ENCODE measurements at places on chromosomes 7 and 10.
A peak's percentile ranks its signal among the peaks of the same experiment; 100 is the strongest.

DNA sequence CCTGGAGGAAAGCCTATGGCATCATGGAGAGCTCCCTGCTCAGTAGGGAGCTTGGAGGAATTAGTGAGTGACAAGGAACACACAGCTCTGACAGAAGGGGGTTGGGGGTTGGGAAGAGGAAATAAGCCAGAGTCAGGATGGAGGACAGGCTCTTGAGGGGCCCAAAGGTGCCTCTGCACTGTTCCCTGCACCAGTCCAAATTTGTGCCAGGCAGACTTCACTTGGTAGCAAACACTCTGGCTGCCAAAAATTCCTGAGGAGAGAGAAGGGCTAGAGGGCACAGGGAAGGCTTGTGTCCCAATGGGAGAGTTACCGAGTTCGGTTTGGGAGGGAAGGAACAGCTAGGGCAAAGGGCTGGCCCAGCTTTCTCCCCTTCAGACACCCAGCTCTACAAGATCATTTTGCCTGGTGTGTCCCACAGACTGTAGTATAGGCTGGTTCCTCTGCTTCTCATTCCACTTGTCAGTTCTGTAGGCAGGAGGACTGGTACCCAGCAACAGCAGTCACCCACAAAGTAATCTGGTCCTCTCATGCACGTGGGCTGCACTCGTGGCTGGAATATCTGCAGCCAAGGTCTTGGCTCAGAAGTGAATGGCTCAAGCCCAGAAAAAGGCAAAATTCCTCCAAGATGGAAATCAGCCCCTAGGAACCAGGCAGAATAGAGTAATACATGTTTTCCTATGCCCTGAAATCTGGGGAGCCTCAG lies 8.0 kb upstream of the KCNIP2 start:
- DNase-seq = no peak

DNA sequence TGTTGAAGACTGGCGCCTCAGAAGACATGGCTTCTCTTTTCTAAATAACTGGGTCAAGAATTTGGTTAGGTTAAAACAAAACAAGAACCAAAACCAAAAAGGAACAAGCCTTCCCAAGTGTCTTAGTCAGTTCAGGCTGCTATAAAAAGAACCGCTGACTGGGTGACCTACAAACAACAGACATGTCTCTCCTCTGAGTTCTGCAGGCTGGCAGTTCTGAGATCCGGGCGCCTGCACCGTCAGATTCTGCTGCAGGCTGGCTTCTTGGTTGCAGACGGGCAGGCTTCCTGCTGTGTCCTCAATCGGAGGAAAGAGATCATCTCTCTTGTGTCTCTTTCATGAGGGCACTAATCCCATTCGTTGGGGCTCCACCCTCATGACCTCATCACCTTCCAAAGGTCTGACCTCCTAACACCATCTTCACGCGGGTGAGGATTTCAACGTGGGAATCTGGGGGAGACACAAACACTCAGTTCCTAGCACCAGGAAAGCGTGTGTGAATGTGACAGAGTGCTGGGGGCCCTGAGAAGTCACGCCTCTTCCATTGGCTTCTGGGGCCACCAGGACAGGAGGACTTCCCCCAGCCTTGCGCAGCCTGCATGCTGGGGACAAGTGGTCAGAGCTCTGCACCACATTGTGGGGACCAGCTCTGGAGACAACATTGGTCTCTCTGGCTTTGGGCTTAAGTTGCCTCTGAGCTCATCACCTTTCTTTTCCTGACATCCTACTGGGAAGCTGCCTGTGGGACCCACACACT lies 63.1 kb downstream of the ASB13 start:
- DNase-seq = no peak

DNA sequence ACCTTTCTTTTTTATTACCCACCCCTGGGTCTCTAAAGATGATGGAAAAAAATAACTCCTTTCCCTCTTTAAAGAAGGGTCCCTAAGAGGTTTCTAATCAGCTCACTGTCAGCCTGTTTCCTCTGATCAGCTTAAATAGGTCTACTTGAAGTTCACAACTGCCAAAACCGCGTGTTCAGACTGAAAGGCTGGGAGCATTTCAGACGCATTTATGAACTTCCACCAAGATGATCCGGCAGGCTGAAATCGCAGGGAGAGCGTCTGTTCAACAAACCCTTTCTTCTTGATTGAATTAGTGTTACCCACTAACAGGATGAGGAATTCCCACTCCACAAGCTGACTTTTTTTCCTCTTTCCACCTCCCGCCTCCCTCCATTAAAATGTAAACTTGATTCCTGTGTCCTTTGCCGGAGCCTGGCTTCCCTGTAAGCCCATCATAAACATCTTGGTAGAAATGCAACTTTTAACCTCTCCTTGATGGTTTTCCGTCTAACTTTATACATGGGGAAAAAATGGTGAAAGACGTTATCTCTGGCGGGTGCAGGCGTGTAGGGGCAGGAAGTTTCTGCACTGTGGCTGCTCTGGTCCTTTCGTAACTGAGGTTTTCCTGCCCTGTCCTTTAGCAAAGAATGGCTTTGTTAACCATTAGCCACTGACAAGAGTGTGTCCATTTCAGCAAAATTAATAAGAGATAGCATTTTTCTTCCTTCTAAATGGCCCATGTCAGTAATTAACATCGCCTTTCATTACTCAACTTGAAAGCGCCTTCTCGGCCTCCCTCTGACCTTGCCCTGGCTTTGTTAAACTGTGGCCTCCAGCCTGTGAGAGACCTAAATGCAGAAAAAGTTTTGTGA lies 130.7 kb downstream of the BAMBI start:
- DNase-seq = no peak

GRCh38 chr10:29646238-29646902 lies 11.6 kb upstream of the SVIL start:
- DNase-seq = peak; percentile 59

GRCh38 chr7:20329389-20330238 lies 1.1 kb upstream of the ITGB8 start:
- DNase-seq = no peak

DNA sequence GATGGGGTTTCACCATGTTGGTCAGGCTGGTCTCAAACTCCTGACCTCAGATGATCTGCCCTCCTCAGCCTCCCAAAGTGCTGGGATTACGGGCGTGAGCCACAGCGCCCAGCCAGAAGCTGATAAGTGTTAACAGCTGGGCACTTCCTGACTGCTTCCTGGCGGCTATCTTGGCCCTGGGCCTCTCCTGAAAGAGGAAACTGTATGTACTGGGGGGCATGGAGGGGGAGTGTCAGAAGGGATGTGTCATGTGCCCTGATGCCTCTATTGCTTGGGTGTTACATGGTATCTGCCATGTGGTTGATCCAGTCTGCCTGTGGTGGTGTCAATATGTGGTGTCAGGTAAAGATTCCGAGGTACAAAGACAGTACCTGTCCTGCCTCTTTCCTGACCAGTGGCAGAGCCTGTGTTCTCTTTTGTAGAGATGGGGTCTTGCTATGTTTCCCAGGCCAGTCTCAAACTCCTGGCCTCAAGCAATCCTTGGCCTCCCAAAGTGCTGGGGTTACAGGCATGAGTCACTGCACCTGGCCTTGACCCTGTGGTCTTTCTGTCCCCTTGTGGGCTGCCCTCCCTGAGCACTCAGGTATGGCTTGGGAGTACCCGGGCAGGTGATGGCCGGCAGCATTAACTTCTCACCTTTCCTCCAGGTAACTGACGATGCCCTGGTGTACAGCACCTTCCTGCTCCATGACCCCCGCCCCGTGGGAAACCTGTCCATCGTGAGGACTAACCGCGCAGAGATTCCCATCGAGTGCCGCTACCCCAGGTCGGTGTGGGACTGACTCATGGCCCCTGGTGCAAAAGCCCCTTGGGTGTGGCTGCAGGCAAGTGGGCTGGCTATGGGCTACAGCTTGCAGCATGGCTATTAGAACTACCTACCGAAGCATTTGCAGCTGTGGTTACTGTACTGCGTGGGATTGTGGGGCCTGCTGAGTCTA lies 4.4 kb downstream of the ZP3 start:
- DNase-seq = no peak

DNA sequence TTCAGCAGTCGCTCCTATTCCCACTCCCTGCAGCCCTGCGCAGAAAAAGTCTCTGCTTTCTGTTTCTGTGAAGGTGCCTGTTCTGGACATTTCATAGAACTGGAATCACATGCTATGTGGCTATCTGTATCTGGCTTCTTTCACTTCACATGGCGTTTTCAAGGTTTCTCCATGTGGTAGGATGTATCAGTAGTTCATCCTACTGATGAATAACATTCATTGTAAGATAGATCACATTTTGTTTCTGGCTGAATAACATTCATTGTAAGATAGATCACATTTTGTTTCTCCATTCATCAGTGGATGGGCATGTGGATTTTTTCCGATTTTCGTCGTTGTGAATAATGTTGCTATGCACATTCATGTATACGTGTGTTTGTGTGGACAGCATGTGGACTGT lies 44.5 kb downstream of the HSPA12A start:
- DNase-seq = no peak

GRCh38 chr10:133100706-133101415 lies 13.1 kb downstream of the ADGRA1 start:
- no peak for DNase-seq

- no peak for DNase-seq
Observed at GRCh38 chr10:90871279-90871765, 452 bp upstream of the RPP30 start.

- DNase-seq = no peak
Observed at GRCh38 chr7:135231686-135232085, 2.0 kb upstream of the STRA8 start.

DNA sequence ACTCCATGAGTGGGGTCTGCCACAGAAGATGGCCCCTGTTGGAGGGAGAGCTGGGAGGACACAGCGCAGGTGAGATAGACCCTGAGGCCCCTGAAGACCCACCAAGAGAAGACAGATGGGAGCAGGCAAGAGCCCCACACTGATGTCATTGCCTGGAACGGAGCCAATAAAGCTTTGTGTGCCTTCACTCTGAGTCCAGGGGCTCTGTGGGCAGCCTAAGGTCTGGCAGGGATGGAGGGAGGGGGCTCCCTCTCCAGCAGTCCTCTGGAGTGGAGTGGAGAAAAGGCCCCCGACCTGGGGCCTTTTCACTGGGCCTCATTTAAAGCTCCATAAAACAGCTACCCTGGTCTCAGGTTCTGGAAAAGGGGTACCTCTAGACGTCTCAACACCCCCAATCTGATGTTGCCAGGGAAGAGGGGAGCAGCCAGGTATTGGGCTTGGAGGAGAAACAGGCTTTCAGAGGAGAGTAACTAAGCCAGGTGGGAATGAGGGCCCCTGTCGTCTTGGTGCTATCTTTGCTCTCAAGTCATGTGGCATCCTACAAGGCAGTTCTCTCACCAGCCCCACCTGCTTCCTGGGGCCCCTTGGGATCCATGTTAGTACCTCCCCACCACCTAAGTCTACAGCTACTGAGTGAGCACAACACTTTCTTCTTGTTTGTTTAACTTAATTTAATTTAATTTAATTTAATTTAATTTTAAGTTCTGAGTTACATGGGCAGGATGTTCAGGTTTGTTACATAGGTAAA lies 1.4 kb downstream of the C10orf62 start:
- no peak for DNase-seq

- no peak for DNase-seq
Observed at GRCh38 chr7:156105337-156106106, 293.3 kb upstream of the SHH start.

GRCh38 chr10:52390388-52390787 lies 76.3 kb downstream of the DKK1 start:
- DNase-seq = no peak

- DNase-seq = no peak
Observed at GRCh38 chr7:70660154-70660818, 471.7 kb upstream of the GALNT17 start.

DNA sequence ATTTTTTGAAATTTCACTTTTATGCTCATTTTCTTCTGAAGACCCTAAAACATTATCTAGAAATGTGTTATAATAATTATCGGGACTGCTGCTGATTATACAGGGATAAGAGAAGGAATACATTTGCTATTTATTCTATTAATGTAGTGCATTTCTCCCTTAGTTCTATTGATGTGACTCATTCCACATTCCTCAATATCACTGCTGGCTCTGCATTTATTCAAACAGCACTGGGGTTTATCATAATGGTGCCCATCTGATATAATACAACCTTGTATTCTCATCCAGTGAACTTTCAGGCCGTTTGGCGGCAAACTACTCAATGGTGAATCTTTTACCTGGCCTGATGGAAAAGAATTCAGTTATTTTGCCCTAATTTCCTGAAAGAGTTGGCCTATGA lies 7.8 kb downstream of the KCND2 start:
- DNase-seq = no peak

DNA sequence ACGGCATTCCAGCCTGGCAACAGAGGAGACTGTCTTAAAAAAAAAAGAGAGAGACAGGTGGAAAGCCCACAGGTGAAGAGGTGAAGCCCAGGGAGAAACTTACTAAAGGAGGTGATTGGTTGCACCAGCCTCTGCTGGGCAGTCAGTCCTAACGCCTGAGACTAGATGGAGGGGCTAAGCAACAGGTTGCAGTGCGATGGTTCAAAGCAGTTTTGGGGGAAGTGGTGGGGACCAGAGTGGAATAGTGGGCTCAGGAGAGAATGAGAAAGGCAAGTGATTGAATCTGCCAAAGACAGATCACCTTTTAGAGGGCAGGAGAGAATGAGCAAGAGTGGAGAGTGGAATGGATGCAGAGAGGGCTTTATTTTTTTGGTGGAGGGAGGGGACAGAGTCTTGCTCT lies 100.0 kb upstream of the KCTD7 start:
- DNase-seq = no peak

GRCh38 chr7:142413280-142414000 lies 155.6 kb upstream of the PRSS58 start:
- DNase-seq = no peak

DNA sequence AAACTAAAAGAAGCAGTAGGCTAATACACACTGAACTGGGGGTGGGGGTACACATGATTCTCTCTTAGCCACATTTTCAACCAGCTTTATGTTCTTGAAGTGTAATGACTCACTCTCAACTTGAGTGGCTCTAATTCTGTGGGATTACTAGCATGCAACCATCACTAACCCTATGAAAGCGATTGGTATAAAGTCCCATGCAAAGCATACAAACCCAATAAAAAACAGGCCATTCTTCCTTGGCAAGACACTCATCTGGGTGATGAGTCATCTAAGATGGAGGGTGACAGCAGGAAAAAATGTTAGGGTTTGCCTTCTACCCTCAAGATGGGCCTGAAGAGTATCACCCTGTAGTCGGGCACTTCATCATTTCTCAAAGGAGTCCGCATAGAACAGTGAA lies 14.9 kb upstream of the PON3 start:
- no peak for DNase-seq

- no peak for DNase-seq
Observed at GRCh38 chr7:66082886-66083415, 7.3 kb downstream of the ASL start.

DNA sequence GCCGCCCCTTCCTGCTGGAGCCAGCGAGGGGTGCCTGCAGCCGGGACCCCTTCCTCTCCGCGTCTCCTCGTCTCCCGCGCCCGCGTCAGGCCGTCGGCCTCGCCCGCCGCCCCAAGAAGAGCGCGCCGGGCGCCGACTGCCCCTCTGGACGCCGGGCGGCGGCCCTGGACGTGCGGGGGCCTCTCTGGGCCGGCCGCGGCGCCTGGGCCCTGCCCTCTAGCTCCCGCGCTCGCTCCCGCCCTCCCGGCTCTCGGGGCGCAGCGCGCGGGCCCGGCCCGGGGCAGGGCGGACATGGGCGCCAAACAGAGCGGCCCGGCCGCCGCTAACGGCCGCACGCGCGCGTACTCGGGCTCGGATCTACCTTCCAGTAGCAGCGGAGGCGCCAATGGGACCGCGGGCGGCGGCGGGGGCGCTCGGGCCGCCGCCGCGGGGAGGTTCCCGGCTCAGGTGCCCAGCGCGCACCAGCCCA lies 704 bp downstream of the ZNRF2 start:
- no peak for DNase-seq

Measured in NCI-H1048 (cell line).